ENCODE measurements at places on chromosomes 5 and 9.

DNA sequence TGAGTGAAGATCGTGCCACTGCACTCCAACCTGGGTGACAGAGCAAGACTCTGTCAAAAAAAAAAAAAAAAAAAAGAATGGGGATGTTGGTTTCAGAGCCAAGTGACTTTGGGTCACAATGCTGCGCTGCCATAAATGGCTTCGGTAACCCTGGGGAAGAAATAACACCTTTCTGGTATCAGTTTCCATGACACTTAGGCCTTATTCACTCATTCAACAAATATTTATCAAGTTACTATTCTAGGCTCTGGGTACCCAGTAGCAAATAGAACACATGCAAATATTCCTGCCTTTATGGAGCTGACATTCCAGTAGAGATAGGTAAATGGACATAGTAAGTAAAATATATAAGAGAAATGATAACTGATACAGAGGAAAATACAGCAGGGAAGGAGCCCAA, 454.2 kb downstream of the PDE4D start:
- no peak for DNase-seq

- DNase-seq = no peak
Observed at GRCh38 chr9:70043285-70043684, 363 bp upstream of the MAMDC2 start.

DNA sequence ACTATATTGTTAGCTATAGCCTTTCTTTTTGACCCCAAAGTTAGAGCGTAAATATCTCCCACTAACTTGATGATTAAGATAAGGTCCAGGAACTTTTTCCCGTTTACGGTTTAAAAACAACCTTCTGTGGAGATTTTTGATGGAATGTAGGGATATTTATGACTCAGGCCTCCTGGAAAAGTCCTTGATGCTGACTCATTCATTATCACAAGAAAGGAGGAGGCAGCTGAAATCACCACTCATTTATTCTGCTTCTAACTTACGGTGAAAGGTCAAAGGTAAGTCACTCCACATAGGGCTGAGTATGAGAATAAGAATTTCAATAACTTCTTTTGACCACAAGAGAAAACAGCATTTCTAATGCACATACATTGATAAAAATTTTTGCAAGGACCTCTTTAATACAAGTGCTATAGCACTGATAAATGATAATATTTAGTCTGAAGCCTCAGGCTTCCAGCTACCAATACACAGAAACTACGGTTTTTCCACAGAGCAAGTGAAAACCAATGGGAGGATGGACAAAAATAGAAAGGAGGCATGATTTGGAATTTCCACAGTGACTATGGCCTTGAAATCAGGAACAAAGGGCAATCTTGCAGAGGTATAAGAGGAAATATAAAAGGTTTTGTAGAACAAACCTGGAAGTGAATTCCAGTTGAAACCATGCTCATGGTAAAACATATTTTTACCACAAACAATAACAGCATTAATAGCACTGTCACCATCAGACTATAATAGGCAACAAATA, 146.5 kb downstream of the PPP2R2B start:
- no peak for DNase-seq

- no peak for DNase-seq
Observed at GRCh38 chr5:61805101-61805500, 473.0 kb downstream of the ZSWIM6 start.

DNA sequence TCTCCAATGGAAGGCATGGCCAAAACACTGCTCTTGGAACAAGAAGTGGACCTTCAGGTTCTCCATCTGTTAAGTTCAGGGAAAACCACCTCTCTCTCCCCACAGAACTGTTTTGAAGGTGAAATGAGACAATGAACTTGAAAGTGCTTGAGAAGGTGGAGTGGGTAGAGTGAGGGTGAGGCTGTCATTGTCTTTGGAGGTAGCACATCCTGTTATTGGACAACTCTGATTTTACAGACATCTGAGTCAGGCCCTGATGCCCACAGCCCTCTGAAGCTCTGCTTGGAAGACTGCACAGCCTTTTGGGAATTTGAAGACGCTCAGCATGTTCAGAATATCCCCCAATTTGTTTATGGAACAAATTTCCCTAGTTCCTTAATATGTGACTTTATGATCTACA, 27.6 kb upstream of the TEX48 start:
- no peak for DNase-seq
